Pancreas (tissue), 10 donors: ENCODE measurements at places on chromosomes 3 and 15.

- DNase-seq = no peak
These were observed 53.6 kb downstream of the VGLL3 start for GRCh38 chr3:86937306-86937791.

DNA sequence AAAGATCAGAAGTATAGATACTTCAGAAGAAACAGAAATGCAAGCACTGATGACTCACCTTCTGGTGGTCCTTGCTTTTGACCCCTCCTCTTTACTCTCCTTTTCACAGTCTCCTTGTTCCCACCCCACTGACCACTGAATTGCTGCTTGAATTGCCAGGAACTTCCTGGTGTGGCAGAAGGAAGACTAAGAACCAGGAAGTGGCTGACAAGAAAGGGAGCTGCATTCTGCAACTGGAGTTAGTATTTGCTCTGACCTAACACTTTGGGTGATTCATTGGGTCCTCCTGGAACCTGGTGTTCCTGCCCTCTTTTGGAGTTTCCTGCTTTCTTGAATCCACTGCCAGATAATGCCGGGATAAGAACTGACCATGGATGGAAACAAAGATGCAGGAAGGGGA lies 23.0 kb downstream of the KY start:
- DNase-seq = peak; percentile 8

DNA sequence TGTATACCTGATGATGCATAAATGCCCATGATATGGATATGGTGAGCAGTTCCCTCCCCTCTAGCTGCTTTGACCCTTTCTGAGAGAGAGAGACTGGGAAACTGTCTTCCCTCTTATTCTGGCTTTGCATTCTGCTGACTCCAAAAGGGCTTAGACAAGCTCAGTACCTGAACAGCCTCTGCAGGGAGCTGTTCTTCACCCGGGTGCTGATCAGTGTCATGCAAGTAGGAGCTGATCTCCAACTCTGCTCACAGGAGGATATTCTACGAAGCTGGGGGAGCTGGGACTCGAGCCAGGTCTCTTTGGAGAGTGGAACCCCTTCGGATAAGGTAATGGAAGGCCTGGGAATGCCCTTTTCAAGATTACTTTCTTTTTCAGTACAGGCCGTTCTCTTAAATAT lies 237.1 kb downstream of the RYR3 start:
- DNase-seq = no peak

DNA sequence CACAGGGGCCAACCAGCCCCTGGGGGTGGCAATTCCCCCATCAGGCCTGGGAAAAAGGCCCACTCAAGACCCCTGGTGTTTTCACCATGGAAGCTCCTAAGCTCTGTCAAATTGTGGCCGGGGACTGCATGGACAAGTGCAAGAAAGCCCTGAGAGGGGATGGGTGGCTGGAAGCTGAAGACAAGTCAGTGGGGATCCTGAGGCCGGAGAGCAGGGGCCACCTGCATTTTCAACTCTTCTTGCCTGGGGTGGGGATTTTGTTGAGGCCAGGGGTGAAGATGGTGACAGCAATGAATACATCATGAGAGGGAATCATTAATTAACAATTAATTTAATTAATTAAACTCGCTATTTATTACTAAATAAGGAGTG lies 33.9 kb downstream of the FEM1B start:
- DNase-seq = no peak

DNA sequence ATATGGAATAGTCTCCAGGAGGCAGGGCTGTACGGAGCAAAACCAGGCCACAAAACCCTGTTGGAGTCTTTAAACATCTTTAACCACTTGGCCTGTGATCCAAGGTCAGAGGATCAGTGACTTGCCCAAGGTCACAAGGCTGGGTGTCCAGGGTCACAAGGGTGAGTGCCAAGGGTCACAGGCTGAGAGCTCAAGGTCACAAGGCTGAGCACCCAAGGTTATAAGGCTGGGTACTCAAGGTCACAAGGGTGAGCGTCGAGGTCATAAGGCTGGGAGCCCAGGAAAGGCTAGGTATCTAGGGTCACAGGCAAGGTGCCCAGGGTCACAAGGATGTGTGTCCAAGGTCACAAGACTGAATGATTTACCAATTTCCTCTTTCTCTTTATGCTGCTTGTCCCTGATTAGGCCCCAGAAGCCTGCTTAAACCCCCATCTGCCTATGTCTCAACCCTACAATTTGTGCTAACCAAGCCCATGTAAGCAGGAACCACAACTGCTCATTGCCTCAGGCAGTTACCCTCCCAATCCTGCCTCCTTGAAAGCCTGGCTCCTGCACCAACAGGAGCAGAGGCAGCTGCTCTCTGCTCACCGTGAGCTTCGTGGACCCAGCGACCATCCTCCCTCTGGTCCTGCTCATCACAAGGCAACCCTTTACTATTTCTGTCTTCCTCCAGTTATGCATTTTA lies 51.5 kb downstream of the MGLL start:
- no peak for DNase-seq

GRCh38 chr3:186359078-186359477 lies 3.0 kb downstream of the DGKG start:
- DNase-seq = no peak

DNA sequence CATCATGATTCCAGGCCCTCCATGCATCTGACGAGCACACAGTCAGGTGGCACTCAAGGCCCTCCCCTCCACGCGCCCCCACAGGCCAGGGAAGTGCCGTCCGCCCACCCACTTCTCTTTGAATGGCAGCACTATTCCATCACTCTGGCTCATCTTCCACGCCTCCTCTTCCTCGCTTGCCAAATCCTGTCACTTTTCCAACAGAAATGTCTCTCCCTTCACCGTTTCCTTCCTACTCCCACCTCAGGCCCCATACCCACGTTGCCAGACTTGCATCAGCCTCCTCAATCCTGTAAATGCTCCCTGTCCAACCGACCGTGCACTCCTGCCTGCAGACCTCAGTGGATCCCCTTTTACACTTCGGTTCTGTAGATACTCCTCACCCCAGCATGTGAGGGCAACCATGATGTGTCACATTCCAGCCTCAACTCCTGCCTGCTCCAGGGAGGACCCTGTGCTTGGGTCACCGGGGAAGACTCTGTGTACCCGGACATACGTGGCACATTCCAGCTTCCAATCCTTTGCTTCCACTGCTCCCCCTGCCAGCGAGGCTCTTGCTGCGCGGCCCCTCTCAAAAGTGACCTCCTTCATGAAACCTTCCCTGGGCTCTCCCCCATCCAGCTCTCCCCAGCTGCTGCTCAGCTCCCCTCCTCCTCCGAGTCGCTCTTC lies 29.6 kb downstream of the ADCY5 start:
- DNase-seq = no peak

- no peak for DNase-seq
These were observed 2.4 kb upstream of the POPDC2 start for GRCh38 chr3:119662604-119663373.

GRCh38 chr15:59439576-59439975 lies 1.6 kb downstream of the FAM81A start:
- no peak for DNase-seq

DNA sequence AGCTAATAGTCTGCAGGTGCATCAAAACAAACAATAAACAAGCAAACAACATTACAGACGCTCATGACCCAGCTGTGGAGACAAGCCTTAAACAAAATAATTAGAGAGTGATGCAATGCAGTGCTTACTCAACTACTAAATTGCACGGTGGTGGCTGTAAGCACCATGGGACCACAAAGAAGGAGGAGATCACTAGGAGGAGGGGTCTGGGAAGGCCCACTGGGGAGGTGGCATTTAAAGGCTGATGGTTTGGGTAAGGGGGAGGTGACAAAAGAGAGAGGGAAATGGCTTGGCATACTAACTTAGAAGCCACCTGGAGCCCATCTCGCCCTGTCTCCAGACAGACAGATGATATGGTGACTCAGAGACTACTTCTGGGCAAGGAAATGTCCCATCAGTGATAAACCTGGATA lies 516.7 kb downstream of the FOXP1 start:
- DNase-seq = no peak

DNA sequence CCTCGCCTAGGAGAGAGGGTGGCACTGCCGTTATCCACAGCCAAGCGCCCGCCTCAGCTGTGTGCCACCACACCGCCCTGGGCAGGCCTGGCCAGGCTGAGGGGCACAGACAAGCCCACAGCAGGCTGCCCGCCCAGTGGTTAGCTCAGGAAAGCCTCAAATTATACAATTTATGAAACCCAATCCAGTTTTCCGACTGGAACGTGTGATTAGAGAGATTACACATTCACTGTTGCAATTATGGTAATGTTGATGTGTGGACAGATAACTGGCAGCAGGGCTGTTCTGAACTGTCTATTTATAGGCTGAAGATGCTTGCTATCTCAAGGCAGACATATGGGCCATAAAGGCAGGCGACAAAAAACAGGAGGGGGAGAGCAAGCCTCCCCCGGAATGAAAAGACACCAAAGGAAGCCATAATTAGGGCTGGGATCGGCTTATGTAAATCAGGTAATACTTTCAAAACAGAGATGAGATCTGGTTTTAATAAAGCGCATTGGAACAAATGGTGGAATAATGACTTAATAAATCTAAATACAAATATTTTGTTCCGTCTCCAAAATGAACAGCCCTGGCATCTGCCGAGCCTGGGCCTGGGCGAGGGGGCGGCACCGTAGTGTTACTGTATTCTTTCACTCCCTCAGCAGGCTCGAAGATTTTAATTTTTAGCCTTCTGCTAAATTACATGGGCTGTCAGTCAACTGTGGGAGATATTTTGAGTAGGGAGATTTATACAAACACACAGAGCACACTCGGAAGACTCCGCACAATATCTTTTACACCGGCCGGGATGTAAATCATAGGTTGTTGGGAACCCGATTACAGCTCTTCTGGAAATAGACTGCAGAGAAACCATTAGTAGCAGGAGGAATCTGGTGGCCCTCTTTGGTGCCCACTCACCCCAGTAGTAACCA lies 103.1 kb upstream of the TLE3 start:
- no peak for DNase-seq

- no peak for DNase-seq
These were observed 210.5 kb downstream of the FOXP1 start for GRCh38 chr3:71372911-71373637.

DNA sequence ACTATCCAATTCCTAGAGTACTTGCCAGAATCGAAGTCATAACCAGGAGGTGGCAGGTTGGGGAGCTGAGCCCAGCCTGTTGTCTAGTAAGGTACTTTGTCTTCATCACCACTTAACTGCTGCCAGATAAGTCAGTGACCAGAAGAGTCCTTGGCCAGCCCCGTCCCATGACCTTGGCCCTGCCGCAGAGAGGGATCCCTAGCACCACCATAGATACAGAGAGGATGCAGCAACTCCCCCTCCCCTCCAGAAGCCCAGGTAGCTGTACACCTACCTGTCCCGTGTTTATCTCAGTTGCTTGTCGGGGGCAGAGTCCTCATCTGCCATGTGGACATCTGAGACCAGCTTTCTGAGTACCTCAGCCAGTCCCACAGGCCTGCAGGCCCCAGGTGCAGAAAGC lies 153.6 kb upstream of the TP63 start:
- DNase-seq = no peak

DNA sequence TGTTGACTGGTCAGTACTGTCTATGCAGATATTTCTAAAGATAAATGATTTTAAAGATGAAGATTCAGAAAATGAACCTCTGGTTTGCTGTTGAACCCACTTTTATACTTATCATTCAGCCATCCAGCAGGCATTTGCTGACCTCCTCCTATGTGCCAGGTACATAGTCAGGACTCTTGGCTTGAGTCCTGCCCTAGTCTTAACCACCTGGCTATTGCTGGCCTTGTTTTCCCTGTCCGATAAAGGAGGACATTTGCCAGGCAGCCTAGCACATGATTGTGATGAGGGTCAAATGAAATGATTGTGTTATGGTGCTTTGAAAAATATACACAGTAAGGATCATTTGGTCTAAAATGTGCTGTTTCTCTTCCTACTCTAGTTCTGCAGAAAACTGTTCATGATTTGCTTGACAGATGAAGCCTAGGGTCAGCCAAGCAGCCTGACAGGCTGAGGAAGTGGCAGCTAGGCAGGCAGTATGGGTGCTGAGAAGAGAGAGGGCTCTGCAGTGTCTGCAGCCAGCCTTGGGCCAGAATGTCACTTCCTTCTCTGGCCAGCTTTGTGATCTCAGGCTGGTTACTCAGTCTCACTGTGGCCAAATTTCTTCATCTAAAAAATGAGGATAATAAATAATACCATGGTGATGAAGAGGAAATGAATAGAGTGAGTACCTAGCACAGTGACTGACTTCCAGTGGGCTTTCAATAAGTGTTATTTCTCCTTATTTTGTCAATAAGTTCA lies 13.8 kb downstream of the EXOSC7 start:
- no peak for DNase-seq

- no peak for DNase-seq
These were observed 23.2 kb downstream of the HAPLN3 start for GRCh38 chr15:88872106-88872505.

DNA sequence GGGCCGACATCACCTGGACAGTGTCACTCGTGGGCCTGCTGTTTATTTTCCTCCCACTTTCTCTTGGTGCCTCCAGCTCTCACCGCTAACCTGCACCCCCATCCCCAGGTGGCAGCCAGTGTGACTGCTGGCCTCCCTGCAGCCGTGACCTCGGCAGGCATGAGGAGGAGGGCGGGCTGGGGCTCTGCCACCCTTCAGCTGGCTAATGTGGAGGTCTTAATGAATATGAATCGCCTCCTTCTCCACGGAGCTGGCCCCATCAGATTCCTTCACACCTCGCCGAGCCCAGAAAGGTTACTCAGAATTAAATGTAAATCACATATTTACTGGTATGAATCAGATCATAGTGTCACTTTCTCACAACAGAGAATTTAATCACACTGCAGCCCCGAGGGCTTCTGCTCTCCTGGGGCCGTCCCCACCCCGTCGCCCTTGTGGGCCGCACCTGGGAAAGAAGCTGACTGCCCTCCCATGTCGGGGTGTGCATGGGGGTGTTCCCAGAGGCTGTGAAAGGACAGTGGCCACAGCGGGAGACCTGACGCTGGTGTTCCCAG lies 171.1 kb upstream of the TLE3 start:
- no peak for DNase-seq

DNA sequence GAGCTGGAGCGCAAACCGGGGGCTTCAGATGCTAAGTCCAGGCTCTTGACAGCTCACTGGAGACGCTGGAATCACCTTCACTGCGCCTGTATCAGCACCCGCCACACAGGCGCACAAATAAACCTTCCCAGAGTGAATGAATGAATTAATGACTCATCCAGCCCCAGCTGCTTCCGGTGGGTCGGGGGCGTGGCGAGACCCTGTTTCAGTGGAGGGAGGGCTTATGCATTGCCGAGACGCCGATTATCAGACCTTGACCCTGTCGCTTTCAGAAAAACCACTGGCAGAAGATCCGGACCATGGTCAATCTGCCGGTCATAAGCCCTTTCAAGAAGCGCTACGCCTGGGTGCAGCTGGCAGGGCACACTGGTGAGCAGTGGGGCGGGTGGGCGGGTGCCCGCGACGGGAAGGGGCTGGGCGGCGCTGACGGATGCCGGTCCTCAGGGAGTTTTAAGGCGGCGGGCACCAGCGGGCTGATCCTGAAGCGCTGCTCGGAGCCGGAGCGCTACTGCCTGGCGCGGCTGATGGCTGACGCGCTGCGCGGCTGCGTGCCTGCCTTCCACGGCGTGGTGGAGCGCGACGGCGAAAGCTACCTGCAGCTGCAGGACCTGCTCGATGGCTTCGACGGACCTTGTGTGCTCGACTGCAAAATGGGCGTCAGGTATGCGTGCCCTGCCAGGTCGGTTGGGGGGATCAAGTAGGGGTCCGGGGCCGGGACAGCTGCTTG lies 7.7 kb downstream of the ITPKA start:
- DNase-seq = no peak

DNA sequence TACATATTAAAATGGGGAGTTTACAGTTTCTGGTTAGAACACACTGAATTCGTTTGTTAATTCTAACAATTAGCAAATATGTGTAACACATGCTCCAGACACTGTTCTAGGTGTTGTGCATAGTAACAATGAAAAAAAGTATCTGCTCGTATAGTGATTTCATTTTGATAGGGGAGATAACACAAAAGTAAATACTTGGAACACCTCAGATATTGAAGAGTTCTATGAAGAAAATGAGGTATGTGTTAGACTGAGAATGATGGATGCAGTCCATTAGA lies 6.8 kb upstream of the TMF1 start:
- DNase-seq = no peak
